ENCODE measurements at places on chromosomes 7 and 10.
A peak's percentile ranks its signal among the peaks of the same experiment; 100 is the strongest.

DNA sequence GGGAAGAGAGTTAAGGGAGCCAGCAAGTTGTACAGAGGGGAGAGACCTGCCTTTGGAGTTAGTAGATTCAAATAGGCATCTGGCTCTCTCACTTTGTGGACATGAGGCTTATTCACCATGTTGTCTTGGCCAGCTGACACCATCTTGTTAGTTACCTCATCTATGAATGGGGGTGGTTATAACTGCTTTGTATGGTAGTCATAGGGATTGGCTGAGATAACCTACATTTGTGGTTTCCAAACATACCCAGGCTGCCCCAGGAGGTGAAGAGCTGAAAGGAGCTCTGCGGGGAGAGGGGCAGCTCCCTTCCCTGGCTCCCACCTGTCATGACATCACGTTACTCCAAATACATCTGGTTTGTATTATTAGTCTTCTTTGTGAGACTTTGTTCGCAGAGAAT is 393.3 kb upstream of the AUTS2 start:
- DNase-seq, result no peak

GRCh38 chr7:104993217-104993862 is 20.7 kb upstream of the KMT2E start:
- DNase-seq, result no peak

GRCh38 chr10:76350583-76350982 is 919.2 kb downstream of the LRMDA start:
- no peak for DNase-seq

DNA sequence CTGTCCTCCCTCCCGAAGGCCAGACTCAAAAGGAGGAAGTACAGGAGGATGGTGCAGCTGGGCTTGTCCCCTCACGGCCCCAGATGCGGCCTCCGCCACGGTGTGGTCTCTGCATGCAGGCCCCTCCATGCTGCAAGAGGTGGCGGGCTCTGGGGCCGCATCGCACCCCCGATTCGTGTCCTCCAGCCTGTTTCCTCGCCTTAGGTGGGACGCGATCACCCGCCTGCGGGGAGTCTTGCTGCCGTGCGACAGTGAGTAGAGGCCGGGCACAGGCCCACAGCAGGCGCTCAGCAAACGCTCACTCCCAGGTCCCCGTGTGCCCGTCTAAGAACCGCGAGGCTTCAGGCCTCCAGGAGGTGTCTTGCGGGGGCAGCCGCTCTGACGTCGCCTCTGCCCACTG is 13.9 kb upstream of the FAM20C start:
- no peak for DNase-seq

DNA sequence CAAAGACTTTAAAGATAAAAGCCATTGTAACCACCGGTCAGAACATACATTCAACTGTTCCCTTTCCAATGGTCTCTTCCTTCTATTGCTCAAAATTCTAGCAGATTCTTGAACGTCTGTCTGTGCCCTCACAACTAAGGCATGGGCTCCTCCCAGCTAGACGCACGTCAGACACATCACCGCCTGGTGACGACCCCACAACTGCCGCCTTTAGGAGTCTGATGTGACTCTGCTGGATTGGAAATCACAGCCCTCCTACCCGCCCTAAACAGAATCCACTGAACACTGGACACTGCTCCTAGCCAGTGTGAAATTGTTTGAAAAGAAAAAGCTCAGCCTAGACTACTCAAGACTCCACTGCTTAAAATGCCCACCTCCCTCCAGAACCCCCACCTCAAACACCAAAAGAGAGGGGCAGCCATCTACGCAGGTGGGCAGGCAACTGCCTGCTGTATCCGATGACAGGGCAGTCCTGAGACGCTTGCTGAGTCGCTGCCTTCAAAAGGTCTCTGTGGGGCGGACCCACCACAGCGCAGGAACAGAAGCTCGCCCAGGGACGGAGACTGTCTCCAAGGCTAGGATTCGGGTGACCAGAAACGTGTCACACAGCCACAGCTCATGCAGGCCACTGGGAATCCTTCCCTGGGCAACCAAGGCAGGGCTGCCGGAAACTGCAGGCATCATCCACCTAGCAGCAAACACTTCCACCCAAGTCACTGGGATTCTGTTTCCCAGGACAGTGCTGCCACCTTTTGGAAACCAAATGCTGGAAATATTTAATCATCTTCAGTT is 34.7 kb downstream of the GSDME start:
- no peak for DNase-seq

- DNase-seq, result no peak
Observed at GRCh38 chr7:121180436-121181063, 148.2 kb upstream of the WNT16 start.

GRCh38 chr7:158929306-158929705 is 72.9 kb downstream of the DYNC2I1 start:
- no peak for DNase-seq

- DNase-seq, result no peak
Observed at GRCh38 chr10:5365928-5366327, 1.2 kb downstream of the UCN3 start.

- no peak for DNase-seq
Observed at GRCh38 chr10:117610321-117610720, 67.8 kb downstream of the EMX2 start.

DNA sequence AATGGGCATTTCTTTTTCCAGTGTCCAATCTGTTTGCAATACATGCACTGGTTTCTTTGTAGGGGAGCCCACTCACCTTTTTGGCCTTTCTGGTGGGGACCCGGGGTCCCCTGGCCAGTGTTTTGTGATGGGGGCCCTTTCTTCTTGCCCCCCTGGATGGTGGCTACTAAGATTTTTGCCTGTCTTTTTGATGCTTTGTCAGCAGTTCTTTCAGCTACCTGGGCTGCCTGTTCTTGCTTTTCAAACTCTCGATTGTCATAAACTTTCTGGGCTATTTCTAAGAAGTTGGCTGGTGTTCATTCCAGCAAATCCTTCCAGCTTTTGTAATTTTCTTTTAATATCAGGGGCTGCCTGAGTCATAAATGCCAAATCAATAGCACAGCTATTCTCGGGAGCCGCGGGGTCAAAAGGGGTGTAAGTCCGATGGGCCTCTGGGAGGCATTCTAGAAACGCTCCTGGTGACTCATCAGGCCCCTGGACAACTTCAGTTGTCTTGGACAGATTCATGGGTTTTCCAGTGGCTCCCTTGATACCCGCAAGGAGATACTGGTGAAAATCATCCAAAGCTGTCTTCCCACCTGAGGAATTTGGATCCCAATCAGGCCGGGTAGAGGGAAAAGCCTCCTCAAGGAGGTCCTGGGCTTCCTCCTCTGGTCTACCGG is 79.0 kb downstream of the PRR15 start:
- no peak for DNase-seq

DNA sequence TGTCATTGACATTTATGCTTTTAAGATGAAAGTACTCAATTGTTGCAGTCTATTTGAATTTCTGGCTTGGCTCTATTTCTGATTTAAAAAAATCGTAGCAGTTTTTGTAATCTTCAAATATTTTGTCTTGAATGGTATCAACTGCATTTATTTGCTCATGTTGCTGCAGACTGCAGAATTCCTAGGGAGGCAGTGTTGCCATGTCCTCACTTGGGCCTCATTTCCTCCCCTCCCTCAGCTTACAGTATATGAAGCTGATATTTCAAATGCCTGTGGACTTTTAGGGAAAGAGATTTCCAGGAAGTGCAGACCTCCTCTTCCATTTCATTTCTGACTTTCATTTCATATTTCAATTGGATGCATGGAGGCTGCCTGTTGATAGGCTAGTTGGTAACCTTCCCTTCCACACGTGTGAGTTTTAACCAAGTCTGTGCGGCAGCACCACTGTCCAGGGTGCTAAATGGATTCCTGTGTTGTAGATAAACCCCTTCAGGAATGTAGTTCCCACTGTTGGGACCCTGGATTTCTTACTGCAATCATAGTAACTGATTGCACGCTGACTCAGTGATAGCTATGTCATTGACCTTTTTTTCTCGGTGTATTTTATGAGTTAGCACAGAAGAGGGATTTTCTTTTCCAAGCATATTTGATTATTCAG is 17.5 kb downstream of the VPS50 start:
- no peak for DNase-seq

GRCh38 chr7:130944997-130945396 is 211.0 kb upstream of the KLF14 start:
- DNase-seq, result no peak

DNA sequence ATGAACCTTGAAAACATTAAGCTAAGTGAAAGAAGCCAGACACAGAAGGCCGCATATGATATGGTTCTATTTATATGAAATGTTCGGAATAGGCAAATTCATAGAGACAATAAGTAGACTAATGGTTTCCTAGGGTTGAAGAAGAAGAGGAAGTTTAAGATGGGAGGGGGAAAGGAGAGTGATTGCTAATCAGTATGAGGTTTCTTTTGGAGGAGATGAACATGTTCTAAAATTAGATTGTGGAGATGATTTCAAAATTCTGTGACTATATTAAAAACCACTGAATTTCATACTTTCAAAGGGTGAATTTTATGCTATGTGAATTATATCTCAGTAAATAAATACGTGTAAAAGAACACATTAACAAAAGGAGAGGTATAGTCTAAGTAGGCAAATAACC is 176.4 kb upstream of the HPS1 start:
- no peak for DNase-seq

DNA sequence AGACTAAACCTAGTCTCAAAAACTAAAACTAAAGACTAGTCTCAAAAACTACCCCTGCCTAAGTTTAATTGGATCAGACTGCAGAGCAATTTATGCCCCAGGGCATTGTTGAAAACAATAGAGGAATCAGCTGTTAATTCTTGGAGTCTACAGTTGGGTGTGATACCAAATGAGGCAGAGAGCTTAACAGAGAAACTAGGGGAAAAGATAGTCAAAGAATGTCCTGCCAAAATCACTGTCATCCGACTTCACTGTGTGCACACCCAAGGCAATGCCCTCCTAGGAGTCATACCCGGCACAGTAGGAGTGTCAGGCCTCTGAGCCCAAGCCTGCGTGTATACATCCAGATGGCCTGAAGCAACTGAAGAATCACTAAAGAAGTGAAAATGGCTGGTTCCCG is 90.5 kb upstream of the TOMM7 start:
- DNase-seq, result no peak

DNA sequence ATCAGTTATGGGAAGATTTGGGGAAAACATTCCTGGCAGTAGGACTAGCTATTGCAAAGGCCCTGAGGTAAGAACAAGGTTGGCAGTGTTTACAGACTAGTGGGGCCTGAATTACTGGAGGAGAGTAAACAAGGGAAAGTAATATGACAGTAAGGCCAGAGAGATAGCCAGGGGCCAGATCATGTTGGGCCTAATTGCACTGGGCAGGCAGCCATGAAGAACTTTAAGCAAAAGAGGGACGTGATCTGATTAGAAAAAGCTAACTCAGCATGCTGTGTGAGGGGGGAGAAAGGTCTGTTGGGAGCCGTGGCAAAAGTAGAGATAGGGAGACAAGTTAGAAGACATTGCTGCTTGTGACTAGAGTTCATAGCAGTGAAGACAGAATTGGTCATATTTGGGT is 9.2 kb downstream of the NUP42 start:
- DNase-seq, result no peak

DNA sequence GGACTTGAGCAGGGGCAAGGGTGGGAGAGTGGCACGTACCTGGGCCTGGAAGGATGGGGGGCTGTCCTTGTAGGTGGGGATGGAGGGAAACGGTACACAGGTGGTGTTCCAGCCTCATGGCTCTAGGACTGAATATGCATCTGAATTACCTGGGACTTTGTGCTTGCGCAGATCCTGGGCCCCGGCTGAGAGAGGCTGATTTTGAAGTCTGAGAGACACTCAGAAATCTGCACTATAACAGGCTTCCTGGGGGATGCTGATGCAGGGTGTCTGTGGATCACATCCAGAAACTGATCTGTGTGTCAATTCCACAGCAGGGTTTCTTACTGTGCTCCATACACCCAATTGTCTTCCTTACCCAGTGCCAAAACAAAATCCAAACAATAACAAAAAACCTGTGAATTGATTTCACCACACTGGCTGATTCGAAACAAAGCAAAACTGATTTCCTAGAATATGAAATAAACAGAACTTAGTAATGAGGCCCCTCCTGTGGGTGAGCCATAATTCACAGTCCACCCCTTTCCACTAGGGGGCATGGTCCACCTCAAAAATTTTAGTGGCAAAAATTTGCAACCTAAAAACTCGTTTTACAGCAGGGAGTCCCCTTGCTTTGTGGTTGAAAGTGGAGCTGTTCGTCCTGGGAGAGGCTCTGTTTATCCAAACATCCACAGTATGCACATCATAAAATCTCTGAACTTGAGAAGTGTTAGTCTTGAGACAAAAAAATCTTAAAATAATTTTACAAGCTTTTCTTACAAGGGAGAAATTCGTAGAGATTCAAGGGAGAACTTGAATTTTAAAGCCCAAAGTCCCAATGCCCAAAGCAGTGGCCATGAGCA is 32.0 kb upstream of the PLEKHA1 start:
- DNase-seq, result peak; percentile 46

Measured in fibroblast of the conjunctiva (primary cell).